ENCODE measurements at places on chromosomes 1 and 21.

DNA sequence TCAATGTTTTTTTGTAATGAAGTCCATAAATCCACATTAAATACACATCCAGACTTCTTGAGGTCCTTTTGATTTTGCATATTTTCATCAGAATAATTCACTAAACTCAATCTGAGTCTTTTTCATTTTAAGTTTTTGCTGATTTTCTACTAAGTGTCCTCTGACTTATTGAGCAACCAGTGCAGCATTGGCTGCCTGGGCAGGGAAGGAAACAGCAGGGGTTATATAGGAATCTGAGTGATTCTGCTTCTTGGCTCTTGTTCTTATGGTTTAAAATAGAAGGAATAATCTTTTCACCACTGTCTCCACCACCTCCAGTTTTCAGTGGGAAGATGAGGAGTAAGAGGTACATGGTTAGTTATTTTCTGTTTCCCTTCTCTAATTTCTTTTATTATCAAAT, 88.4 kb downstream of the ST6GALNAC5 start:
- no peak for DNase-seq

GRCh38 chr21:16124378-16125138, 394.8 kb downstream of the USP25 start:
- DNase-seq = peak; percentile 94

GRCh38 chr1:14924455-14925331, 228.9 kb upstream of the TMEM51 start:
- DNase-seq = peak; percentile 54

DNA sequence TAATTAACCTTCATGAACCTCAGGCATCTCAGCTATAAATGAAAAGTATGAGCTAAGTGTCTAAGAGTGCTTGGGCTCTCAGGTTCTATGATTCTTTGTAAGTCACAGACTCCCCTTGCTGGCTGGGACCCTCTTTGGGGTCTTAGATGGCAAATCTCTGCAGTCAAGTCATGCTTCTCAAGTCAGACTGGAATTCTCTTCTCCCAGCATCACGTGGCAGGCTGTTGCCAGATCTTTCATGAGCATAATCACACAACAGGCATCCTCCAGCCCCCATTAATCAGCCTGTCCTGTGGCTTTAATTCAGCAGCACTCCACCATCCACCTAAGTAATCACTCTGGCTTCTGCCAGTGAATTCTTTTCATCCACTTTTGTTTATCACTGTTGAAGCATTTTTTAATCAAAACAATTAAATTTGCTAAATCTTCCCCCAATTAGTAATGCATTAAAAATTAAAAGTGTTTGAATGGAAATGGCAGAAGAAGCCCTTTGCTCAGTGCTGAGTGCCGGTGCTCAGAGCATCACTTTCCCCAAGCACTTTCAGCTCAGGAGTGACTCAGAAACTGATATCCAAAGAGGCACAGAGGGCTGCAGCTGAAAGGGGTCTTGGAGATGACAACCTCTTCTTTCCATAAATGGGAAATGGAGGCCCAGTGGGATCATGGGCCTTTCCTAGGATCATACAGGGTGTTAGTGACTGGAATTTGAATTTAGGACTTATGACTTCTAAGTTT, 50.2 kb downstream of the C8A start:
- DNase-seq = peak; percentile 28

- DNase-seq = no peak
These were observed 853 bp downstream of the USP16 start for GRCh38 chr21:29025328-29025713.

- DNase-seq = no peak
These were observed 192.4 kb upstream of the RNPC3 start for GRCh38 chr1:103333141-103333540.

DNA sequence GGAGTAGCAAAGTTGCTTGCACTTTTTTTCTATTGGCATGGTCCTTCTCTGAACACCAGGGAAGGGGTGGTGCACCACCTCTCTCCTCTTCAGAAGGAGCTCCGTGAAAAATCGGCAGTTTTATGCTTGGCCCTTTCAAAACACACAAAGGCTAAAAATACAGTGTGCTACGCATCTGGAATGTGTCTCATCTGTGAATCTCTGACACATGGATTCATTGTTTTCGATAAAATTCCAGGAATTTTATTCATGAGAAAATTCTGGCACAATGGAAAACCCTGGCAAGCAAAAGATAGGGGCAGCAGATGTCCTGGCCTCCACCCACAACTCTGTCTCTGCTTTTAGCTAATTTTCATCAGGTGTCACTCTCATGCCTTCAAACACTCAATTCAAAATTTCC, 42.9 kb downstream of the ERG start:
- DNase-seq = peak; percentile 83

DNA sequence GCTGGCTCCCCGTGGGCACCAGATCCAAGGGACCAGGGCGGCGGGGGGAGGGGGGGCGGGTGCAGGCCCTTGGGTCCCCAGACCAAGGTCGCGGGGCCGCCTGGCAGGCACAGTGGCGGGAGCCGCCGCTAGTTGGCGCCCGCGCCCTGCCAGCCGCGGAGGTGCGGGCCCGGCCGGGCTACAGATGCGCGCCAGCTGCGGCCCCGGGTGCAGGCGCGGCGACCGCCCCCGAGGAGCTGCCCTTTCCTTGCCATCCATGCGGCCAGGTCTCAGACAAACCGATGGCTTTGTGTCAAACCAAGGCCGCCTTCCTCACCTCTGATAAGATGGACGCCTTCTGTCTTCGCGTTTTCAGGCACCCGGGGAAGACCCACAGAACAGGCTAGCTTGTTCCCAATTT, 2.2 kb upstream of the RUNX3 start:
- DNase-seq = no peak

- peak; percentile 50 for DNase-seq
These were observed 165.9 kb downstream of the SDCCAG8 start for GRCh38 chr1:243421784-243422183.

GRCh38 chr1:116001739-116002487, 25.6 kb downstream of the SLC22A15 start:
- no peak for DNase-seq

- DNase-seq = no peak
These were observed 992.7 kb downstream of the TTLL7 start for GRCh38 chr1:83006271-83006670.

GRCh38 chr1:59375321-59376220, 78.7 kb downstream of the FGGY start:
- peak; percentile 90 for DNase-seq

DNA sequence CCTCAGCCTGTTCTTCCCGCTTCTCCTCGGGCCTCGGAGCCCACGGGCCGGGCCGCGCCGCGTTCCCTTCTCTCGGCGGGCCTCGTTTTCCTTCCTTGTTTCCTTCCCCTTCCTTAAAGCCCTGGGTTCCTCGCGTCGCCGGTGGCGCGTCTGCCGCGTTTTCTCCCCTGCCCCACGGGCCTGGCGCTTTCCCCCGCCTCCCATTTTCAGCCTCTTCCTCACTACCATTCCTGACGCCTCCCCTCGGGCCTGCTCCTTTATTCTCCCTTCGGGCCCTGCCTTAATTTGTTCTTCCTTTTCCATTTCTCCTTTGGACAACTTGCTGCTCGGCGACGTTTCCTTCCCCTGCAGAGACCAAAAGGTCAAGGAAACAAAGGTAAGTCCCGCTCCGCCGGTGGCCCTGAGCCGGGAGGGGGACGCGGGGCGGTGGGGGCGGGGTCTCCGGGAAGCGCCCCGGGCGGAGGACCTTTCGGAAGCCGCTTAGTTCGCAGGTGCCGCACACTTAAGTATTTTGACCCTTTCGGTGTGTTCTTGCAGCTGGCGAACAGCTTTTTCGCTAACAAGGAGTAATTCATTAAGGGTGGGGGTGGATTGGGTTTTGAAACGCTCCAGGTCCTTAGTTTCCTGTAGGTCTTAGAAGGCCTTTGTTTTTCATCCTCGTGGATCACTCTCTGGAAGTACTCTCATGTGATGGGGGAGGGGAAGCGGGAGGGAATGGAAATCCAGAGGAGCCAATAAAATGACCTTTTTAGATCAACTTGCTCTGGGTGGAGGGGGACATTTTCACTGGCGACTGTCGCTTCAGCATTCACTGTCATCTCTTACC, 780 bp downstream of the YTHDF2 start:
- DNase-seq = peak; percentile 53

GRCh38 chr1:221734187-221734586, 7.7 kb downstream of the DUSP10 start:
- DNase-seq = no peak

DNA sequence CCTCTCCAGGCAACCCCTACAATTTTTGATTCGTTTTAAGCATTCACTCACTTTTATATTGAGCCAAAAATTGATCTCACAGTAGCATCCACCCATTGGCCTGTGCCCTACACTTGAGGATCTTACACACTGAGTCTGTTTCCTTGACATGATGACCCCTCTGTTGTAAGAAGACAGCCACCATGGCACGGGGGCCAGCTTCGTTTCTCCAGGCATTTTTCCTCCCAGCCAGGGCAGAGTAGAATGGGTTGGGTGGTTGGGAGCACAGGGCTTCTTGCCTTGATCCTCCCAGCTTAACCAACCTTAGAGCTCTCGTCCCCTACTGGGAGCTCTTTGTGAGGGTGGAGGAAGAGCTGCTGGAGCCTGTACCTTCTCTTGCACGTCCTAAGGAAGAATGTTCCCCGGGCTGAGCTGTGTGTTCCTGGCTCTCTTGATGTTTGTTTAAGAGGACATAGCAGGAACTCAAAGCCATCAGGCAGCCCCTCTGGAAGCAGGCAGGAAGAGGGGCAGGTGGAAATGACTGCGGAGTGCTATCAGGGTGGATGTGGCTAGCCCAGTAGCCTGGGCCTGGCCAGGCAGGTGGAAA, 213.2 kb upstream of the TMEM51 start:
- DNase-seq = no peak

GRCh38 chr1:117613969-117614729, 8.3 kb downstream of the TENT5C start:
- no peak for DNase-seq

DNA sequence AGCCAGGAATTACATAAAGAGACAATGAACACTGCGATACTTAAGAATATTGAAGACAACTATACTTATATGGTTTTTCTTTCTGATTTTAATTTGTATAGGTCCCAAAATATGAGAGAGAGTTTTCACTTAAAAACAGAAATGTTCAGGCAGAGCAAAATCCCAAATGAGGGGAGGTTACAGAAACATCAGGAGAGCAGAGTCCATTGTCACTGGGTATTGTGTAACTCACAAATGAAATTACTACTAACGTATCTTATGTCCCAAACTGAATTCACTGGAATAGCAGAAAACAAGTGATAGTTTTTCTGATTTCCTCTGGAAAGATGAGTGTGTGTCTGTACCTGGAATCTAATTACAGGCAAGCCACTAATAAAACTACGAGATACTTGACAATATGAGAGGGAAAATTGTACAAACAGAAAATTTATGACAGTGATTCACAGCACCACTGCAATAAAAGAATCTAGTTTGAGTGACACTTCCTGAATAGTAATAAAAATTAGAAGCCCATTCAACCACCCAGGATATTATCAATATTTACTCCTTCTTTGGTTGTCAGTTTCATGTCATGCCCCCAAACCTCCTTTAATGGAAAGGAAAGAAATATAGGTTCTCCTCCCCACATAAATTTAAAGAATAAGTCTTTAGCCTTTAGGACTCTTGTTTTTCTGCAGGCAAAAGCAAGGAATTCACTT, 522.6 kb downstream of the ADGRL2 start:
- DNase-seq = no peak

GRCh38 chr1:18018366-18018765, 89.2 kb upstream of the IGSF21 start:
- DNase-seq = no peak

DNA sequence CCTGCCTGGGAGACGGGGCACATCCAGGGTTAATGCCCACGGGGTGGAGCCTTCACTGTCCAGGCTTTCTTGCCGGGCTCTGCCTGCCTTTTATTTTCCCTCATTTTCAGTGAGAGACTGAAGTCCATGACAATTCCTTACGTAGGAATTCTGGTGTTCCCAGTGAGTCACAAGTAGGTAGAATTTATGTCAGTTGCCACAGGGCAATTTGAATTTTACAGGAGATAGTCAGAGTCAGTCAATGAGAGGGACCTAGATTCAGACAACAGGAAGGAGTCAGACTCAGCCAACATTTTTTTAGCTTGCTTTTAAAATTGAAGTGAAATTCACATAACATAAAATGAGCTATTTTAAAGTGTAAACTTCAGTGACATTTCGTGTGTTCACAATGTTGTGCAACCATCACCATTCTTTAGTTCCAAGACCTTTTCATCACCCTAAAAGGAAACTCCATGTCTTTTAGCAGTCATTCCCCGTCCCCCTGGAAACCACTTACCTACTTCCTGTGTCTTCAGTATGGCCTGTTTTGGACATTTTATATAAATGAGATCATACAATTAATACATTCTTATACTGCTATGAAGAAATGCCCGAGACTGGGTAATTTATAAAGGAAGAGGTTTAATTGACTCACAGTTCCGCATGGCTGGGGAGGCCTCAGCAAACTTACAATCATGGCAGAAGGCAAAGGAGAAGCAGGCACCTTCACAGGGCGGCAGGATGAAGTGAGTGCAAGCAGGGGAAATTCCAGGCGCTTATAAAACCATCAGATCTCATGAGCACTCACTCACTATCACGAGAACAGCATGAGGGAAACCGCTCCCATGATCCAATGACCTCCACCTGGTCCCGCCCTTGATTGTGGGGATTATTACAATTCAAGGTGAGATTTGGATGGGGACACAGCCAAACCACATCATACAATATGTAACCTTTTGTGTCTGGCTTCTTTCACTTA, 14.6 kb downstream of the AJAP1 start:
- no peak for DNase-seq

DNA sequence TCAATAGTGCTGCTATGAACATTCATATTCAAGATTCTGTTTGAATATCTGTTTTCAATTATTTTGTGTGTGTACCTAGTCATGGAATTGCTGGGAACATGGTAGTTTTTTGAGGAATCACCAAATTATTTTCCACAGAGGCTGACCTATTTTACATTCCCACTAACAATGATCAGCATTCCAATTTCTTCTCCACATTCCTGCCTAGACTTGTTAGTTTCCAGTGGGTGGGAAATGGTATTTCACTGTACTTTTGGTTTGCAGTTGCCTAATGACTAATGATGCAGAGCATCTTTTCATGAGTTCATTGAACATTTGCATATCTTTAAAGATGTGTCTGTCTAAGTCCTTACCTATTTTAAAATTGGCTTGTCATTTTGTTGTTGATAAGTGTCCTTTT, 1182.6 kb upstream of the B3GALT2 start:
- DNase-seq = no peak

DNA sequence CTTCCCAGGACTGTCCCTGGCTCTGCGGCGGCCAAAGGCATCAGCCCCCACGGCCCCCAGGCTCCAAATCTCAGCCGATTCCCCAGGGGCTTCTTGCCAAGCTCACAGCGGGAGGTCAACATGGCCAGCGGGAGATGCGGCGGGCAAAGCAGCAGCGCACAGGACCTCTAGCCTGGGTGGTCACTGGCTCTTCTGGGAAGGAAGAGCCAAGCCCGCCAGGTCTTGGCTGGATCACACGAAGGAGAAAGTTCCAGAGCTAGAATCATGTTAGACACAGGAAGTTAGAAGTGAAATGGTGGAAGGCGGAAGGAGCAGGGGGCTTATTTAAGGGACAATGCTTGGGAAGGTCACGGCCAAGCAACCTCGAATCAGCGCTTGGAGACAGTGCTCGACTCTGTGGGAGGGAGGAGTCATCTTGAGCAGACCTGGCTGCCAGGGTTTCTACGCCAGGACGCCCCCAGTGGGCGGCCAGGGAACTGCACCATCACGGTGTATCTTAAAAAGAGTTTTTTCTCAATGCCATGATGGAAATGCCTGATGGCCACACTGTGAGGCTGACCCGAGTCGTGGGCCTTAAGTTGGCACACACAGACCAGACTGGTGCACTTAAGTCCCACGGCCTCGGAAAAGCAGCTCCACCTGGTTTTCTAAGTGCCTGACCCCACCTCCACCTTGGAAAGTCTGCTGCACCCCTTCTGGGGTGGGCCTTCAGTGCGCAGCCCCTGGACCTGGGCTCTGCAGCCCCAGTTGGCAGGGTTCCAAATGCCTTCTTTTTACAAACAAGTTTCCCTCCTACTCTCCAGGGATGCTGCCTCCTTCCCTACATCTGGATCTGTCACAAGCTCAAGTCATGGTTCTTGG, 29.3 kb downstream of the SLC66A1 start:
- peak; percentile 77 for DNase-seq
